Dermis microvascular lymphatic vessel endothelial cell (primary cell): ENCODE measurements at places on chromosomes 3 and 15. TPM values are rescaled to one million over a fixed set of nuclear protein-coding genes. Genes with fewer than 3 reads are reported as not detected.

Gene KLF15
- total RNA-seq = 1.7 and 5.8 TPM in 2 replicates

Gene BBX
- 30.3 and 38.1 TPM in 2 replicates for total RNA-seq

Gene TMEM266
- 0.13 TPM in 1 of 2 replicates, not detected in the other for total RNA-seq

Gene GREM1
- under 0.01 and 0.13 TPM in 2 replicates for total RNA-seq

Gene CCDC39
- total RNA-seq = under 0.01 TPM in 2 replicates

Gene PLA1A
- total RNA-seq = 5.1 and 11.9 TPM in 2 replicates

Gene CD80
- under 0.01 TPM in 1 of 2 replicates, not detected in the other for total RNA-seq

Gene GJD2
- total RNA-seq = not detected in 2 replicates

Gene IRAK2
- 60.3 and 65.1 TPM in 2 replicates for total RNA-seq
